Activated T-helper 1 cell treated with anti-CD3 and anti-CD28 coated beads, Interleukin-12 subunit alpha, Interleukin-12 subunit beta, Interleukin-2, Interleukin-4 antibody, amounts not matched to agents 30 ng/mL and 10 ng/mL and 1 ng/mL, durations not matched to agents 14 hours and 24 hours and 36 hours (primary cell): ENCODE measurements at places on chromosomes 1 and 21.

- peak; percentile 27 for DNase-seq
- peaks cover 28% of the 10 kb centered on the region for H3K36me3 ChIP-seq
- no peaks in the 10 kb centered on the region for H3K27me3 ChIP-seq
- H3K4me3 ChIP-seq: peak overlapping the region; percentile 91
- H3K4me1 ChIP-seq: peaks cover 59% of the 10 kb centered on the region
Measured at GRCh38 chr21:44013380-44014088, 1.4 kb downstream of the TRAPPC10 start.

GRCh38 chr1:181674617-181675016, 191.3 kb downstream of the CACNA1E start:
- H3K27ac ChIP-seq: no peak overlapping the region
- DNase-seq: no peak
- no peak overlapping the region for H3K4me3 ChIP-seq
- H3K4me1 ChIP-seq: no peaks in the 10 kb centered on the region

DNA sequence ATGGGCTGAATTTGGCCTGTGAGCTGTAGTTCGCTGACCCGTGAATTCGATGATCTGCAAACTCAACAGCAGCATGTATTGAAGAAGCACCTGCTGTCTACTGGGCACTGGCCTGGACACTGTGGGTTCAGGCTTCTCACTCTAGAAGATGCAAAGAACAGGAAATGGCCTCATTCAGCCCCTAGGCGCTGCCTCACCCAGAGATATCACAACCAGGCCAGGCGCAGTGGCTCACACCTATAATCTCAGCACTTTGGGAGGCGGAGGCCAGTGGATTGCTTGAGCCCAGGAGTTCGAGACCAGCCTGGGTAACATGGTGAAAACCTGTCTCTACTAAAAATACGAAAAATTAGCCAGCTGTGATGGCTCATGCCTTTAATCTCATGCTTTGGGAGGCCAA, 23.6 kb downstream of the MFAP2 start:
- H3K4me3 ChIP-seq: no peak overlapping the region
- H3K27ac ChIP-seq: no peak overlapping the region
- H3K27me3 ChIP-seq: no peaks in the 10 kb centered on the region
- H3K36me3 ChIP-seq: no peaks in the 10 kb centered on the region

DNA sequence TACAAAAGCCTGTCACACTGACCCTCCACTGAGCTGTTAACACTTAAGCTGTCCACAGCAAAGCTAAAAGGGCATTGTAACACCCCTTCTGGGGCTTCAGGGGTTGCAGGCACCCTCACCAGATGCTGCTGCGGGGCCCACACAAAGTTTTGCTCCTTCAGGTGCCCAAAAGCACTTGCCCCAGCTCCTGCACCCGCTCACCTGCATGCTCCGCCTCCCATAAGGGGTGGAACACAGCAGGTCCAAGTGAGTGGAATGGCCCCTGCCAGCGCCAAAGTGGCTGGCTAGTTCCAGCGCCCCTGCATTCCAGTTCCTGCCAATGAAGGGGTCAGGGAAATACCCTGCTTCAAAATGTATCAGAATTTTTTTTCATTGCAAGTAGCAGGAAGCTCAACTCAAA, 7.3 kb upstream of the RBP7 start:
- H3K4me3 ChIP-seq: no peak overlapping the region
- H3K4me1 ChIP-seq: no peaks in the 10 kb centered on the region
- H3K36me3 ChIP-seq: no peaks in the 10 kb centered on the region
- H3K27me3 ChIP-seq: peaks cover 2% of the 10 kb centered on the region
- H3K27ac ChIP-seq: no peak overlapping the region

- no peak overlapping the region for H3K27ac ChIP-seq
- no peak for DNase-seq
- peaks cover 2% of the 10 kb centered on the region for H3K27me3 ChIP-seq
- H3K4me1 ChIP-seq: peaks cover 23% of the 10 kb centered on the region
- no peak overlapping the region for H3K4me3 ChIP-seq
- H3K36me3 ChIP-seq: no peaks in the 10 kb centered on the region
Measured at GRCh38 chr1:234525099-234525799, 46.3 kb upstream of the TARBP1 start.

- no peak overlapping the region for H3K4me3 ChIP-seq
- no peaks in the 10 kb centered on the region for H3K4me1 ChIP-seq
- no peaks in the 10 kb centered on the region for H3K27me3 ChIP-seq
- no peak for DNase-seq
- H3K27ac ChIP-seq: no peak overlapping the region
Measured at GRCh38 chr21:37987668-37988067, 71.4 kb upstream of the KCNJ6 start.

GRCh38 chr1:17248781-17249180, at the start of gene PADI3:
PADI3 (plus strand) TSS chr1:17249098; CDS start chr1:17249138, 40 bp downstream.
- no peak for DNase-seq
- peaks cover 3% of the 10 kb centered on the region for H3K27me3 ChIP-seq
- H3K4me3 ChIP-seq: no peak within 1 kb of the TSS
- H3K27ac ChIP-seq: no peak within 1 kb of the TSS
- no peaks in the 10 kb centered on the region for H3K36me3 ChIP-seq
